ENCODE measurements at places on chromosomes 6 and 20.

GRCh38 chr6:142682985-142683384 is 262.0 kb downstream of the HIVEP2 start:
- DNase-seq = no peak

DNA sequence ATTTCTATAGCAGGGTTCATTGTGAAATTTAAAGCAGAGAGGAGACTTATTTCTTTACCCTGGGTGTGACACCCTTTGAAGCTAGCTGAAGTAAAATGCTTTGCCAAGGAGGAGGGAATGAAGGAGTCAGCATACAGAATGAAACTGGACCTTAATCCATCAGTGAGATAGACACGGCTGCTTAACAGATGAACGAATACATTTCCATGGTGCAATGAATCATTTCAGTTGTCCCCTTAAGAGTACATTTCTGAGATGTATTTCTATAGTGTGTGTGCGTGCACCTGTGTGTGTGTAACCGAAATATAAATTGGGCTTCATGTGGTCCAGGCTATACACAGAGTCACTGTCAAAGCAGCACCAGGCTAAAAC is 73.8 kb upstream of the CD93 start:
- DNase-seq = no peak

- DNase-seq = no peak
These were observed 230.7 kb upstream of the THEMIS start for GRCh38 chr6:128131566-128131965.

GRCh38 chr20:19729672-19730071 is 28.4 kb upstream of the RIN2 start:
- DNase-seq = no peak

DNA sequence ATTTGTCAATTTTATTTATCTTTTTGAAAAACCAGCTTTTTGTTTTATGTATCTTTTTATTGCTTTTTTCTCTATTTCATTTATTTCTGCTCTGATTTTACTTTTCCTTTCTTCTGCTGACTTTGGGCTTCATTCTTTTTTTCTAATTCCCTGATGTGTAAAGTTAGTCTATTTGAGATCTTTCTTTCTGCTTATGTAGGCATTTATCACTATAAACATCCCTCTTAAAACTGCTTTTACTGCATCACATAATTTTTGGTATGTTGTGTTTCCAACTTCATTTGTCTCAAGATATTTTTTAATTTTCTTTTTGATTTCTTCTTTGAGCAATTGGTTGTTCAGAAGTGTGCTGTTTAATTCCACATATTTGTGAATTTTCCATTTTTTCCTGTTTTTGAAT is 174.8 kb downstream of the SLC24A3 start:
- no peak for DNase-seq

DNA sequence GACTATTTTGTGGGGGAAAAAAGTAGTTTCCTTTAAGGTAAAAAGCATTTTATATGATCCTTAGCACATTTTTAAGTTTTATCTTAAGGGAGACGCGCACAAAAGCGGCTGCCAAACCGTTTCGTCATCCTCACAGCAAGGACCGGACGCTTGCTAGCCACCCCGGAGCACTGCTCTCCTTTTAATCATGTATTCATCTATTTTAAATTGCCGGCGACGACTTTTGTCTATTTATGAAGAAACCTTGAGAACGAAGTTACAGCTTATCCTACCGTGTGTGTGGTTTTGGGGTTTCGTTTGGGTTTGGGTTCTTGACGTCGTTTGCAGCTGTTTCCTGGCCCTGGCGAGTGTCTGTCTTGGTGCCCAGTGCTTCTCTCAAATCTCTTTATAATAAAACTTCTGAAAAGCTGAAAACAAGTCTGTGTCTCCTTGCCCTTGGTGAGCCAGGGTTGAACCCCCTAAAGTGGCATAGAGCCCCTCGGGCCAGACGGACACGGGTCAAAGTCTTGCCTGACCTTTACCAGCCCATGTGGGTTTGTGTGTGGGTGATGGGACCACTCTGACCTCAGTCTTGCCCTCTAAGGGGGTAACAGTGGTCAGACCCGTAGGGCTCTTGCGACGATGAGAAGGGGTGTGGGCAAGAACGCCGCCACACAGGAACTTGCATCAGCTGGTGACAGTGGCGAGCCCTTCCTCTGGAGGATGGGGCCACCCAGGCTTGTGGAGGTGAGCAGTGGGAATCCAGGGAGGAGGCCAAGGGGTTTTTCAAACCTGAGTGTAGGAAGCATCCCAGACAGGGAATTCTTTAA is 117.6 kb downstream of the JPH2 start:
- DNase-seq = no peak

DNA sequence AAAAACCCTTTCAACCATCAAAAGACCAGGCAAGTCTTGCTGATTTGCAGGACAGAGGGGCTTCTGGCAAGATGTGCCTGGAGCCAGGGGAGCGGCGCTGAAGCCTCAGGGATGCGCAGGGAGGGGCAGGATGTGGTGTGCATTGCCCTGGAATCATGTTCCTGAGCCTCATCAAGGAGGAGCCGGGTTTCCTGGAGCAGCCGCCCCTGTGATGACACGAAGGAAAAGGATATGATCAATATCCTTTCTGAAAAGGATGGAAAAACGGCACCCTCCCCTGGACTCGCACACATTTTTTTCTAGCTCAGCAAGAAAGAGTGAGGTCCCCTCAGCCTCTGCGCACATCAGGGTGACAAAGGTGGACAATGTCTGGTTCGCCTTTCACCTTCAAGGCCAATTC is 173.1 kb upstream of the SSTR4 start:
- no peak for DNase-seq

DNA sequence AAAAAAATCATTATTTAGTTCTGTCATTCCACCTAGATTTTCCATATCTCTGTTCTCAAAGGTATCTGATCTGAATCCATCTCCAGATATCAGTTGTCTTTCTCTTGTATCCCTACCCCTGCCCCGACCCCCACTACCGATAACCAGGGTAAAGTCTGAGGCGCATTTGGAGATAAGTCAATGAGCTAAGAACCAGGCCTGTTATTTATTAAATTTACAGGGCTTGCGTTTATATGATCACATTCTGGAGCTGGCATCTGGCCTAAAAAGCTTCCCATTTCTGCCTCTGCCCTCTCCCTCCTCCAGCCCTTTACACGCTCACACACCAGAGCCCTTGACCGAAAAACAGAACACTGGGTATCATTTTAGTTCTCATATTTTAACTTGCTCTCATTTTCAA is 144.7 kb downstream of the ALDH8A1 start:
- DNase-seq = no peak

DNA sequence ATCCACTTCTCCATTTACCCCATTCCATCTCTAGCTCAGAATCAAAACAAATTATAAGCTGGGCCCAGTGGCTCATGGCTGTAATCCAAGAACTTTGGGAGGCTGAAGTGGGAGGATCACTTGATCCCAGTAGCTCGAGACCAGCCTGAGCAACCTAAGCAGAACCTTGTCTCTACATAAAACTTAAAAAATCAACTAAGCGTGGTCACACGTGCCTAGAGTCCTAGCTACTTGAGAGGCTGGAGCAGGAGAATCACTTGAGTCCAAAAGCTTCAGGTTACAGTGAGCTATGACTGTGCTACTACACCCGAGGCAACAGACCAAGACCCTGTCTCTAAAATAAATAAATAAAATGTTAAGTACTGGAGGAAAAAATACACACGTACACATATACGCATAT is 74.7 kb upstream of the RUNX2 start:
- DNase-seq = no peak

DNA sequence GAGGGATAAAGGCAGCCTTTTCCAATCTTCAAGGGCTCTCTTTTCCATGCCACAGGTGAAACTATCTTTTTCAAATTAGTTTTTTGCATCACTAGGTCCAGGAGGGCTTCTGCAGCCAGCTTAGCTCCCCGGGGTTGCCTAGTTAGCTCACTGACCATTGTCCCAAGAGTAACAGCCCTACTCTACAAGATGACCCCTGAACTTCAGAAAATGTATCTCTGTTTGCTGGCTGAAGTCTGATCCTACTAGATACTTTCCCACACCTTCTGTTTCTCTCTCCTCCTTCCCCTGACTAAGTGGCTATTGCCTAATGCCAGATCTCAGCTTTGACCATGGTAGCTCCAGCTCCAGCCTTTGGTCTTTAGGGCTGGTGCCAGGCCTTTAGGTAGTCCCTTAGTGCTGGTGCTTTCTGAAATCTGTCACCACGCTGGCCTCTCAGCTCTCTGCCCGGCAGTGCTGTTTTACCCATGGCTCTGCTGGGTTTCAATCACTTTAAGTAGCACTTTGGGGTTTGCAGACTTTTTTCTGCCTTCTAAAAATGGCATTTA is 255.1 kb downstream of the RNGTT start:
- no peak for DNase-seq

DNA sequence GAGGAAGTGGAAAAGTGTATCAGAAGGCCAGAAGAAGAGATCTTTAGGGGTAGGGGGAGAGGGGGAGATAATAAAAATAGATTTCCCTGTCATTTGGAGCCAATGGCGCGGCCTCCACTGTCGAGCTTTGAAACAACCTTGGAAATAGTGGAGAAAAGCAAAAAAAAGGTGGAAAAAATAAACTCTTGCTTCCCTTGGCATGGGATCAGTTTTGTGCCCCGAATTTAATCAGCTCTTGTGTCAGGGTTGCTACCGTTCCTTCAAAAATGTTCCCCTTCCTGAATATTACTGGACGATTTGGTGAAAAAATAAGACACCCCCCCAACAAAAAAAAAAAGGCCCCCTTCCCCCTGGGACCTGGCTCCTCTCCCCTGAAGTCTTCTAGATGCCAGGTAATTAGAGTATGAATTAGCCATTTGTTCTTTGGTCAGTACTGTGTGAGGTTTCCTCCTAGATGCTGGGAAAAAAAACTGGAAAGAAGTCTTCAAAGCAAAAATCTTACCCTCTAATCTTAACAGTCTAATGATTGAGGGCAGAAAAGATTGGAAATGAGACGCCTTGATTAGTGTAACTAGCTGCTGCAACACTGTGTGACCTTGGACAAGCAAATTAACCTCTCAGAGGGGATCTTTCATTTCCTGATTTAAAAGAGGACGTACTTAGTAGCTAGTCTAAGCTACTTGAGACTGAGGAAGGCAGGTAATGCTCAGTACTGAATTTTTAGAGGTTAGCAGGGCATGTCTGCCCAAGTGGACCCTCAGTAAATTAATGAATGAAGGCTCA is 872 bp upstream of the RBM39 start:
- DNase-seq = no peak

- DNase-seq = no peak
These were observed 251.5 kb downstream of the DHX35 start for GRCh38 chr20:39213476-39214145.

DNA sequence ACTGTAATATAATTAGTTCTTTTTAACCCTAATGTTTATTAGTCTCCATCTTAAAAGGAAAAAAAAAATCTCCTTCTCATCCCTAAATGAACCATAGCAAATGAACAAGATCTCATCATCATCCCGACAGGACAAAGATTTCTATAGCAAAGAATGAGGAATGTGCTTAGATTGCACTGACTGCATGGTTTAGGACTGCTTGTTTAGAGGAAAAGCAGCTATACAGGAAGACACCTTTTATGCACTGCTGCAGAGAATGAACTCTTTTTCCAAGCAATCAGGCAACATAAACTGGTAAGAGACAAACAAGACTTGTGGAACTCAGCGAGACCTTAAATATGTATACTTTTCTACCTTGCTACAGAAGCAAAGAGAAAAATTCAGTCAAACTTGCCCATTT is 26.8 kb downstream of the CSNK2A1 start:
- no peak for DNase-seq

GRCh38 chr6:157244175-157244574 is 79.1 kb downstream of the TMEM242 start:
- no peak for DNase-seq

- DNase-seq = no peak
These were observed 2.9 kb downstream of the CCND3 start for GRCh38 chr6:41938590-41939175.

DNA sequence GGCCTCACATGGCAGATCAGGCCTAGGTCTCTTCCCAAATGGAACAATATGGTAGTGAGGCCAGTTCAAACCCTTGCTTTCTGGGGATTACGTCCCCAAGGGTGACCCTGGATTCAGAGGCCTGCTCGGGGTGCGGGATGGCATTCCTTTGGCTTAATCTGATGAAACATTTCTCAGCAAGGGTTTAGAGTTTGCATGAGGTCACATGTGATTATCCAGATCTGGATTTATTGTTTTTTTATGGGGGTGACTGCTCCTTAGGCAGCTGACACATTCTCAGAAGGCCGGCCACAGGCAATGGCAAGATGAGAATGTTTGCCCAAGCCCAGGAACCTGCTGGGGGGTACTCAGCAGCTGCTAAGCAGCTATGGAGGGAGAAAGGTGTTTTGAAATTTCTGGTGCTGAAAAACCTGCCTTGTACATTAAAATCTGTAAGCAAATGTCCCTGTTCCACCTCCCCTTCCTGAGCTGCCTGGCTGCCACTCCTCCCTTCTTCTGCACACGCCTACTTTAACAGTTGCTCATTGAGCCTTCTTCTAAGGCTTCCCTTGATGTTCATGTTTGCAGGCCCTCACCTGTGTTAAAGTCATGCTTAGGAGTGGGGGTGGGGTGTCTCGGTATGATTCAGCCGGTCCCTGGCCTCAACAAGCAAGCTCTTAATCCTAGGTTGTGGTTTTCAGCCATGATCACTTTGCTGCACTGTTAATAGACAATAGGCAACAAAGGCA is 37.9 kb upstream of the FUCA2 start:
- DNase-seq = no peak

GRCh38 chr6:156658186-156658965 is 118.8 kb upstream of the ARID1B start:
- no peak for DNase-seq

- DNase-seq = no peak
These were observed 158.3 kb downstream of the HDGFL1 start for GRCh38 chr6:22727710-22728109.

- no peak for DNase-seq
These were observed 19.6 kb downstream of the FARS2 start for GRCh38 chr6:5280920-5281319.

GRCh38 chr20:34435589-34435988 is 72.5 kb downstream of the ITCH start:
- DNase-seq = no peak

GRCh38 chr6:14946753-14947152 is 299.1 kb upstream of the JARID2 start:
- DNase-seq = no peak

DNA sequence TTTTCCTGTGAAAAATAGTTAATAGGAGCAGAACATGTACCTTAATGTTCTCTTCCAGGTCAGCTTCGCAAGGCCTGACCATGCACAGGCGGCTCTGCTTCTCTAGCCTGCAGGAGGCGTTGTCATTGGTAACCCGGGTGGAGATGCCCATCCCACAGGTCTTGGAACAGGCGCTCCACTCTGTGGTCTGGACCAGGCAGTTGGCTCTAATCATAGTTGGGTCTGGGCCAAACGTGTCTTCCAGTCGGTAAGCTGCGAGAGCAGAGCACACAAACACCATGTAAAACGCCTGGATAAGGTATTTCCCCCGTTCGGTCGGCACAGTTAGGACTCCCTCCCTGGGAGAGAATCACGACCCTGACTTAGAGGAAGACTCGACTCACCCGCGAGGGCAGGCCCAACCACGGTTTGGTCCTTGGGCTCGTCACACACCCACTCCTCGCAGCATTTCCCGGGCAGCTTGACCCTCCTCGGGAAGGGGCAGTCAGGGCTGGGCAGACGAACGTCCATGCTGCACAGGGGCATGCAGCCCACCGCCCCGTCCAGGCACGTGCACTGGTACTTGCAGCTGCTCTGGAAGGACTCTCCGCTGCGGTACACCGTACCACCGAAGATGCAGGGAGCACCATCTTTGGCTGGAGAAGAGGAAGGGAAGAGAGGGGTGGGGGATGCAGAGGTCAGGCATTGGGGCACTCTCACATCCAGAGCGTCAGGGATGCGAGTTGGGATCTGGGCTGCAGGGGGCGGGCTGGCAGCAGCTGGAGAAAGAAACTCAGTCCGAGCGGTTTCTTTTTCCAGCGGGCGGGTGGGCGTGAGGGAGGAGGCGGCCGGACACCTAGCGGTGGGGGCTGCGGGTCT is 1.0 kb downstream of the CCN2 start:
- no peak for DNase-seq
